ENCODE measurements at places on chromosomes 3 and 15.

DNA sequence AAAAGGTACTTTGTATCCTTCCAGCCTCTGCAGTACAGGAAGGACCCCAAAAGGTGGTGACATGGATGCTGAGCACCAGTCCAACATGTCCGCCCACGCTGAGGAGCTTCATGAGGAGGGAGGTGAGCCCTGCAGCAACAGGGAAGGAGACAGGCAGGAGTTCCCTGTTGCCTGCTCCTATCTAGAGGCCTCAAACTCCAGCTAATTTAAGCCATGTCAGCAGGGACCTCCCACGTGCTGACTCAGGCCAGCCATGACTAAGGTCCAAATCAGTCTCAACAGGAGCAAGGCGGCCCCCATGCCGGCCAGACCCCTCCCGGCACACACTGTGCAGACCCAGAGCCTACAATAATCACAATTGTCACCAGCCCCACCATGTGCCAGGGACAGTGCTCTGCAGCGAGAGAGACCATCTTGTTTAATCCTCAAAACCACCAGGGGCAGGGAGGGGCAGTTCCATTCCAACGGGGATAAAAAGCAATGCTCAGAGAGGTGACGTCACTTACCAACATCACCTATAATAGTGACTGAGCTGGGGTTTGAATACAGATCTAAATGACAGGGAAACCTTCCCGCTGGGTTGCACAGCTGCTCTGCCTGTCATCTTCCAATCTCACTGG lies 54.5 kb upstream of the GATA2 start:
- DNase-seq = peak; percentile 56

DNA sequence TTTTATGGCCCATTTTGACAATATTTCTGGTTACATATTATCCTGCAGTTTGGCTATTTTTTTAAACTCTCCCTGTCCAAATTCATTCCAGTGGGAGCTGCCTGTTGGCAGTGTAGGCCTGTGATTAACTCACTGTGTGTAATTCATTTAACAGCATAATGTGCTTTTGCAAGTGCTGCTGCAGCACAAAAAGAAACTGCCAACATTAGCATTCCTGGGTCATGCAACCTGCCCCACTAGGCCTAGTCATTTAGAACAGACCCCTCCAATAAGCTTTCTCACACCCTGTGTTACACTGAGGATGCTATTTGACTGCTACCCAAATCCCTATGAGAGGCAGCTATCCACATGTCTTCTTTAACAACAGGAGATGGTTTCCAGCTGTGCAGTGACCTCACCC lies 251.2 kb upstream of the UBE2E2 start:
- no peak for DNase-seq

- no peak for DNase-seq
These were observed 231.9 kb upstream of the DPPA4 start for GRCh38 chr3:109569135-109569846.

DNA sequence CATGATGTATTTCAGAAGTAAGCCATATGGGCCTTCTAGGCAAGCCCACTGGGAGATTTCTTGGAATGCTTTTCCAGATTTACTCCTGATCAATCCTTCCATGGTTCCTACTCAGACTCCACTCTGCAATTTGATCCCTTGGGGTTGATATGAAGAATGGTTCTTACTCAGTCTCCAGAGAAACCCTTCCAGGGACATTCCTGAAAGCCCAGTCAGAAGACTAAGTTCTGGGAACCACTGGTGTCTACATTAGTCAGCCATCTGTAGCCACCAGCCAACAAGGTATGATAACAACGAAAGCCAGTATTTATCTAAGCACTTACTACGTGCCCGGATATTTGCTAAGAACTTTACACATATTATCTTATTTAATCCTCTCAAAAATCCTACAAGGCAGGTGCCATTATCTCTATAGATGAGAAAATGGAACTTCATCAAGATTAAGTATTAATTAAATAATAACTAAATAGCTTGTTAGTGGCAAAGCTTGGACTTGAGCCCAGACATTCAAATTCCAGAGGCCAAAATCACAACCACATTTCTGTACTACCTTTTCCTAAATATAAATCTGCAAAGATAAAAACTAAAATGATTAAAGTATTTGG lies 32.7 kb downstream of the ZNF385D start:
- DNase-seq = peak; percentile 89

GRCh38 chr3:50320853-50321335 lies 1.7 kb downstream of the HYAL2 start:
- DNase-seq = peak; percentile 34

GRCh38 chr15:67110361-67110781 lies 45.0 kb downstream of the SMAD3 start:
- DNase-seq = peak; percentile 93

Data from RCC 7860 (cell line).